Stimulated activated CD8-positive, alpha-beta memory T cell treated with anti-CD3 and anti-CD28 coated beads, Interleukin-7, amount 100 ng/mL, for 1 hour (primary cell): ENCODE measurements at places on chromosomes 6 and 20.

- no peak for DNase-seq
Observed at GRCh38 chr6:86937219-86938079, at the start of gene HTR1E. TSS of gene HTR1E (plus strand) at chr6:86937528. CDS start at chr6:87015335, 77,807 bp downstream.

DNA sequence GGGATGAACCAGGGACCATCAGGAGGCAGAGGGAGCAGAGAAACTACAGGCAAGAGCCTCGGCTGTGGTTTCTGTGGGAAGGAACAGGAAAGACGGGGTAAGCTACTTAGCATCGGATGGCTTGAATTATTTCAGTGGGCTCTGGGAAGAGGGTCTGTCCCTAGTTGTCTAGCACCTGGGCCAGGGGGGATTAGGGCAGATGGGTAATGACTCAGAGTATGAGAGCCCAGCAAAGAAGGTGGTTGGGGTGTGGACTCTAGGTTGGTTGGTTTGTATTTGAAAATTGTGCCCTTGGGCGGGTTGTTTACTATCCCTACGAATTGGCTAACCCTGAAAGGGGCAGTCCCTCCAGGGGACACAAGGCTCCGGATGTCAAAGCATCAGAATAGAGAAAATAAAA is 148.5 kb upstream of the TAB2 start:
- no peak for DNase-seq

- DNase-seq = no peak
Observed at GRCh38 chr20:58471193-58472164, 43.7 kb downstream of the APCDD1L start.

DNA sequence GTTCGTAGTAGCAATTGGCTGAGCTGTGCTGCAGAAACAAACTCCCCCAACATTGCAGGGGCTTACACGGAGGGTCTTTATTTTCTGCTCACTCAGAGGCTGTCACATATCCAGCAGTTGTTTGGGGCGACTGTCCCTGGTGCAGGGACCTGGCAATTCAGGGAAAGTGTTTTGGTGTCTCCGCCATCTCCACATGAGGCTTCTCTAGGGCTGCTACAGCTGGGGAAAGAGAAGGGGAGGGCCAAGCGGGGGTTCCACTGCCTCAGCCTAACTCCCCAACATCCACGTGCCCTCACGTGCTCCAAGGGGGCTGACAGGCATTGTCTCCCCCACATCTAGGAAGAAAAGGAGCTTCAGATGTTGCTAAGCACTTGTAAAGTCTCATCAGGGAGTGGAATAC is 61.3 kb upstream of the NXT1 start:
- no peak for DNase-seq

DNA sequence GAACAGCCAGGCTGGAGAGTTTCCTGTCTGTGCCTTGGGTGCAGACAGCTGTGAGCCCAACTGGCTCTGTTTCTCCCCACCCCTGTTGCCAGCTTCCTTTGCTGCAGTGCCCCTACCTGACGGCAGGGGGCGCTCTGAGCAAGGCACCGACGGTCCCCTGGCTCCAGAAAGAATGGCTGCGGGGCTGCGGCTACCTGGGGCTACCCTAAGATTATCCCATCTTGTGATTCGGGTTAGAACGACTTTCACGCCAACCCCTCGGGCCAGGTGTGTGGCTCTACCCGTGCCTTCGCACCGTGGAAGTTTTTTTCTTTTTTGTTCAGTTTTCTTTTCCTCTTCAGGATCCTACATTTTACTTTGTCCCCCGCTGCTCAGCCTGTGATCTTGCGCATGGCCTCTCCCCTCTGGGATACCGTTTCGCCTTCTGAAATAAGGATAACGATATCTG is 33.4 kb upstream of the AAR2 start:
- DNase-seq = peak; percentile 66

DNA sequence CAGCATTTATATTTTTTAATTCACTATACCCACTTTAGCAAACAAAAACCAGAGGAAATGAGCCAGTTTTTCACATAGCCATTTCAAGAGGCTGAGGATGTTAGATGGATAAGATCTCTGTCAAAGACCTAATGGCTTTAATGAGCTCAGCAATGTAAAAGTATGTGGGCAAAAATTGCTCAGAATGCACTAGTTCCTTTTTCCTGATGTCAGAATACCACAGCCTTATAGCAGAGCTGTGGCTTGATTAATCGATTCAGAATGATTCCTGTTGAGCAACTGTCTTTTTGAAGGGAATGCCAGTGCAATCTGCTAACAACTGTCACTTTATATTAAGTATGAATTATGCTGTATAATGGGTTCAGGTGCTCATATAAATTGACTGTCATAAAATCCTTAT is 100.6 kb upstream of the HIVEP1 start:
- no peak for DNase-seq

DNA sequence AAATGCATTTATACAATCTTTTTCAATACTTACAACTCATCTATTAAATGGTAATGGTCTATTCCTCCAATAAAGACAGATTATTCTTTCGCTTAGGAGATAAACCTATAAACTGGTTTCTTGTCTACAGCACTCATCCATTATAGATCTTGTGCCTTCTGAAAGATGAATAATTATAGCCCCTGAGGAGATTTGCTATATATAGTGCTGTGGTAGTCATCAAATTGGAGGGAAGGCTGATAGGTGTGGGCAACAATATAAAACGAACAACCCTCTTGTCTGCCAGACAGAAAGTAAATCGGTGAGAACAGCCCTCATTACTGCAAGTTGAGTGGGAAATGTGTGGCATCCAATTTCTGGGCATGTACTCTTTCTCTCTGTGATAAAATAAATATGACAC is 292.5 kb upstream of the CNR1 start:
- no peak for DNase-seq

DNA sequence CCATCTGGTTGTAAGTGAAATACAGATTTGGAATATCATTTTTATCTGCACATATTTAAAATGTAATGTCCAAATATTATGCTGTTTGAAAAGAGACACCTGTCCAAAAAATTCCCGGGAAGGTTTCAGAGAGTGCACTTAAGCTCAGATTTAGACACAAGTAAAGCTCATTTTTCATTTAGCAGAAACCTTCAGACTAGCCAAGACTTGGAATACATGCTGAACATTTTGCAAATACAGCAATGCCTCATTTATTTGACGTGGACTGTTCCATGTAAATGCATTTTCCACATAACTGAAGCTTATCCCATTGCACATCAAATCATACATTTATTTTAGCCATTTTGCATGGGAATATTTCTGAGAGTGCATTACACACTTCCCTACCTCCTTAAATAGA is 280.7 kb downstream of the ZNF217 start:
- no peak for DNase-seq

DNA sequence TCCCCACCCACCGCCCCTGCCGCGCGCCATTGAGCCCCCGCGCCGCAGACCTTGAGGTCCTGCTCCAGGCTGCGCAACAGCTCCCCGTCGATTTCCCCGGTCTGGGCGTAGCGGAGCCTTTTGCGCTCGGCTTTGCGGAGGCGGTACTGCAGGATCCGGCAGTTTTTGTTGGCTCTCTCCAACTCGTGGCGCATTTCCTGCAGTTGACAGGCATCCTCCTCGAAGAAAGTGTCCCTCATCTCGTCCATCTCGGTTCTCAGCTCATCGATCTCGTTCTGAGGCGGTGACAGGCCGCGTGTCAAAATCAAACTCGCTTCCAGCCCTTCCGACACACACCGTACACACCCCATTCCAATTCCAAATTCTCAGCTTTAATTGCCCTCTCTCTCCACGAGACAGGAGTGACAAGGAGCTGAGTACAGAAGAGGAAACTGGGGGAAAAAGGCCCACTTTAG is 4.3 kb downstream of the MTCL3 start:
- no peak for DNase-seq

GRCh38 chr6:75936682-75937081 is 135.8 kb downstream of the IMPG1 start:
- DNase-seq = no peak

DNA sequence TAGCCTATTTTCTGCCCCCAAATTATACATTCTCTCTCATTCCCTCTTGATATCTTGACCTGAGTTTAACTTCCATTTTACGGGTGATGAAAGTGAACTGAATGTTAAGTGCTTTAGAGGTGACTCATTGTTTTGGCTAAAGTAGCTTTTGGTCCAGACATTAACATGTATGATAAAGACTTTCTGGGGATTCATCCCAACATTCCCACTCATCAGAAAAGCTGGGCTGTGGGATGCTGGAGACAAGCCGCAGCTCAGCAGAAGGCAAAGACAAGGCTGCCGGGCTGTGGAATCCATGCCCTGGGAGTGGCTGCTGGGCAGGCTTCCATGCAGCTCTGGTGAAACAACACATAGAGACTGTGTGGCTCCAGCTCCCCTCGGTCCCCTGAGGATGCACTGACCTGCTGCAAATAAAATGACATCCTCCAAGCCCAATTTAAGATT is 89.9 kb upstream of the SYNDIG1 start:
- DNase-seq = no peak

DNA sequence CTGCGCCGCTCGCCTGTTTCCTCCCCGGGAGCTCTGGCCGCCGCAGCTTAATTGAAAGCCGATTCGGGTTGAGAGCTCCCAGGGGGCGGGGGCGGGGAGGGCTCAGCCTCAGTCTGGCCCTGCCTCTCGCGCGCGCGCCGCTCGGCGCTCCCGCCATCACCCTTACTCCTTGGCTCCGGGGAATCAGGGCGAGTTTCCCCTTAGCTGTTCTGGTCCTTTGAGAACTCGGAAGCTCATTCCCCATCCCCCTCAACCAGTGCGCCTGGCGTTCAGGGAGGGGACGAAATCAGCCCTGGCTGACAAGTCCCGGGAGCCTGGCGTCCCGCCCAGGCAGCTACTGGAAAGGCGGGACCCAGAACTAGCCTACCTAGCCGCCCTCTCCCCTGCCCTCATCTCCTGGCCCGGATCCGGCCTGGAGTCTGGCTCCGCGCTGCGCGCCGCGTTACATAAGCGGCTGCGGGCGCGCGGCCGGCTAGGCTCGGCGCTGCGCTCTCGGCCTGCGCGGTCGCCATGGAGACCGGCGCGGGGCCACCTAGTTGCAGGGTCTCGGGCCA is 2.8 kb downstream of the SLC12A5 start:
- DNase-seq = no peak

- no peak for DNase-seq
Observed at GRCh38 chr20:45444050-45444449, 25.5 kb upstream of the WFDC2 start.

- no peak for DNase-seq
Observed at GRCh38 chr6:136611746-136612145, 61.5 kb upstream of the MAP7 start.
